Fibroblast of lung (primary cell): ENCODE measurements at places on chromosomes 5 and 9.

GRCh38 chr9:116504081-116504480, 183.0 kb upstream of the TRIM32 start:
- DNase-seq: no peak

GRCh38 chr9:7640231-7640630, 159.3 kb downstream of the DMAC1 start:
- peak; percentile 11 for DNase-seq

DNA sequence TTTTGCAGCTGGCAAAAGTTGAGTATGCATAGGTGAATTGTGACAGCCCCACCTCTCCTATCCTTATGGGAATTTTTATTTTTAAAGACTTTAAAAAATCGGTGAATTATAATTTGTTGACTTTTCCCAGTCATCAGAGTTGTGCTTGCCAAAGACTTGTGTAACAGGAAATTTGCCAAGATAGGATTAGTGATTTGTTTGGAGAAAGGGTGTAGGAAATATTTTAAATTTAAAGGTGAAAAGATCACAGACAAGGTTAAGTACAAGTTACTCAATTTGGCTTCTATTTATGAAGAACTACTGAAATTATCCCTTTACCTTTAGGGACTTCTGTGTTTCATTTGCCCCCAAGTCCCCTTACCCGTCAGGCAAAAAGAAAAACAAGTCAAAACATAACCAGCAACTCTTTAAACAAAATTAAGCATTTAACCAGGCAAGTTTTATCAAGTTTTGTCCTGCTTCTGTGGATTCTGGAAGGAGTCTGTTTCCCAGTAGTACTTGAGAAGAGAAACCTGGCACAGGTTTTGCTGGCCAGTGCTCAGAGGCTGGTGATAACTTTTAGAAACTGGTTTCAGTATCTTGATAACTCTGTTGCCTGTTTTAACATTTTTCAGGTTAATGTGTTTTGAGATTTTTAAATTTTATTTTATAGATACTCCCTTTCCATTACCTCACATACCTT, 285.4 kb downstream of the MAST4 start:
- DNase-seq: peak; percentile 28

GRCh38 chr5:56447232-56447631, 214.1 kb upstream of the ANKRD55 start:
- DNase-seq: no peak

GRCh38 chr5:38497946-38498345, 58.5 kb downstream of the LIFR start:
- DNase-seq: peak; percentile 24

GRCh38 chr5:80695666-80696065, 40.9 kb upstream of the DHFR start:
- no peak for DNase-seq

GRCh38 chr5:136042665-136043121, 13.9 kb downstream of the TGFBI start:
- DNase-seq: peak; percentile 82

- no peak for DNase-seq
Measured at GRCh38 chr9:33850677-33851076, 33.7 kb downstream of the UBE2R2 start.

- no peak for DNase-seq
Measured at GRCh38 chr5:79561525-79561893, 47.6 kb upstream of the HOMER1 start.

GRCh38 chr9:124239249-124240073, 18.3 kb upstream of the NEK6 start:
- DNase-seq: no peak

- DNase-seq: no peak
Measured at GRCh38 chr5:11224436-11225187, 463.6 kb upstream of the DAP start.

GRCh38 chr5:1971944-1972343, 89.2 kb upstream of the IRX4 start:
- DNase-seq: no peak

DNA sequence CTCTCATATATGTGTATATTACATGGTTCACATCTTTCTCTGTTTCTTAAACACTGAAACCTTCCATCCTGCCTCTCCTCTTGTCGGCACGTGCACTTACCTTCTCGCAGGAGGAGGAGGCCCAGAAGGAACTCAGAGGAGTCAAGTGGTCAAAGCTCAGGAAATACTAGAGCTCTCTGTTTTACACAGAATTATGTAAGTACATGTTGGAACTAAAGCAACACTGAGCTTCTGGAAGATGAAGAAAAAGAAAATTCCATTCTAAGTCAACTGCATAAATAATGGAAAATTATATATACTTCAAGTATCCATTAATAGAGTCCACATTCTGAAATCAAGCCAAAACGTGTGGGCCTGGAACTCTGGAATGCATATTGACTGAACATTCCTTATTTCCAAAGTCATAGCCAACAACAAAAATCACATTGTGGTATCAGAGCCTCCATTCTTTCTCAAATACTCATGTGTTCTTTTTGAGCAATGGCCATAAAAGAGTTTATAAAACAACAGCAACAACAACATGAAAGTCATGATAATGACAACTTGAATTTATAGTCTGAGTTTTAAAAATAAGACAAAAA, 121.5 kb upstream of the RAI14 start:
- DNase-seq: peak; percentile 97

GRCh38 chr9:98016137-98016680, 33.1 kb downstream of the ANP32B start:
- no peak for DNase-seq

- peak; percentile 16 for DNase-seq
Measured at GRCh38 chr9:122498883-122499288, 11.7 kb upstream of the OR1J2 start.

DNA sequence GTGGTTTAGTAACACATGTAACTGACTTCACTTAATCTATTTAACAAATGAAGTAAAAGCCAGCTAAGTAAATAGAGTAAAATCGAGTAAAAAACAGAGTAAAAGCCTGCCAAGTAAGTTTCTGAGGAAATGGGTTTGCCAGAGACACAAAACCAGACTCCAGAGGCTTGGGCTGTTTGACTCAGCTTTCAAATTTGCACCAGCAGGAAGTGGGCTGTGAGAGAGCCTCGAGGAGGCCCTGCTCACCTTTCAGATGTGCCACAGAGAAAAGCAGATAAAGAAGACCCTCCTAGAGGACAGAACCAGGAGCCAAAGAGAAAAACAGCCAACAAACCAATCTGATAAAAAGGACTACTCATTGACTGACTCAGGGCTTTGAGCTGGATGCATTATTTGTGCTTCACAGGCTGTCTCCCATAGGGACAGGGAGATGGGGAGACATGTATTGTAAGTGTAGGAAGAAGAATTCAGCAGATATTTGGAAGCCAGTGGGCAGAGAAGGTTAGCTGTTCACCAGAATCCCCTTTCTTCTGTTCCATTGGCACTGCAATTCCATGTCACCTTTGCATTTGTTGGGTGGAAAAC, 14.4 kb upstream of the AMACR start:
- DNase-seq: peak; percentile 88
